ENCODE measurements at places on chromosomes 2 and 18. TPM values are rescaled to one million over a fixed set of nuclear protein-coding genes. Genes with fewer than 3 reads are reported as not detected.

The COL4A4 gene
- 1.9 TPM for total RNA-seq

The PSMD14 gene
- total RNA-seq: 124 TPM

The MEIS1 gene
- total RNA-seq: 26.4 TPM

The APCDD1 gene
- not detected for total RNA-seq

The CDKL4 gene
- total RNA-seq: 0.96 TPM

The C1QL2 gene
- not detected for total RNA-seq

The GCKR gene
- not detected for total RNA-seq

The TUBA4B gene
- total RNA-seq: not detected

The MBP gene
- total RNA-seq: 31.1 TPM

The GPBAR1 gene
- total RNA-seq: 0.43 TPM

The RBBP8 gene
- total RNA-seq: 58.3 TPM

The PARD3B gene
- total RNA-seq: 1.1 TPM

The B4GALT6 gene
- total RNA-seq: 3.2 TPM

The LMAN2L gene
- total RNA-seq: 17.4 TPM

The DYSF gene
- total RNA-seq: 7.0 TPM

The CD8B gene
- 0.24 TPM for total RNA-seq

The TMEM169 gene
- total RNA-seq: 0.72 TPM

The CD8A gene
- under 0.01 TPM for total RNA-seq
